ENCODE measurements at places on chromosomes 7 and 10. TPM values are rescaled to one million over a fixed set of nuclear protein-coding genes. Genes with fewer than 3 reads are reported as not detected.
A peak's percentile ranks its signal among the peaks of the same experiment; 100 is the strongest.

Gene GNAT3
- not detected for total RNA-seq

DNA sequence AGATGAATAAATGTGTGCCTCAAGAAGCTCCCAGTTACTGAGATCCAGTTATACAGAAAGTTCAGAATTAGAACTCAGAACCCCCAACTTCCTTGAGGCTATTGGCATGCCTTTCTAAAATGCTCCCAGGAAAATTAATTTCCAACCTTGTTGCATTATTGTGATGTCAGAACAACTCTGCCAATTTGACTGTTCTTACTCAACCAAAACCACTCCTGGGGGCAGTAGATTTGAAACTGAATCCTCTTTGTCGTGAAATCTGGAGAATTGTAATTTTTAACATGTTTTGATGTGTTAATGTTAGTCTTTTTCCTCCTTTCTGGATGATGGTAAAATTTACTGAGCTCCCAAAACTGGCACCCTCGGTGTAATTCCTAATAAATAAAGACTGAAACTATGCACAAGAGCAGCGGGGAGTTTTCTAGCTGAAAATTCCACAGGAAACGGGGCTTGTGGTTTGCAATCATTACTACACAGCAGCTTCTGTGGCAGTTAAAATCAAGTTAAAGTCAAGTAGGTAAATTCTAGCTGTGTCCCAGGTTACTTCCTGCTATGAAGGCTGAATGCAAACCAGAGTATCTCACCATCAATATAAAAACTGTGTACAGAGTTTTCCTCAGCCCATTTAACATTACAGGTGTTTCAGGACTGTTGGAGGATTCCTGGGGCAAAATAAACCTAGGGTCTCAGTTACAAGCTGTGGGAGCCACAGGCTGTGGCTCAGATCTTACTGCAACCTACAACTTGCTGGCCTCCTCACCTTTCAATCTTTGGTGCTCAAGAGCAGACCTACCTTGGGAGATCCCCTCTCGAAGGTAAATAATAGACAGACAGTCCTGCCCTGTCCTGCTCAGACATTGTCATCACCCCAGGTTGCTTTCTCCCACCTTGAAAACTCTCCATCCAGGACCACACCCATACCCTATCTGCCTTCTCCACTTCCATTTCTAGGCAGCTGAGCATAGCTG is 156.3 kb upstream of the KMT2E start:
- no peaks in the 10 kb centered on the region for H3K4me1 ChIP-seq
- H3K27me3 ChIP-seq: peaks cover 26% of the 10 kb centered on the region
- DNase-seq: no peak
- H3K27ac ChIP-seq: no peak overlapping the region

GRCh38 chr10:105611244-105611798 is 970.2 kb downstream of the SORCS3 start:
- DNase-seq: no peak
- no peaks in the 10 kb centered on the region for H3K27me3 ChIP-seq

- H3K4me3 ChIP-seq: no peak overlapping the region
- no peaks in the 10 kb centered on the region for H3K36me3 ChIP-seq
- peaks cover 2% of the 10 kb centered on the region for H3K4me1 ChIP-seq
- peak; percentile 15 for DNase-seq
Measured at GRCh38 chr7:12729112-12729511, 41.7 kb downstream of the ARL4A start.

DNA sequence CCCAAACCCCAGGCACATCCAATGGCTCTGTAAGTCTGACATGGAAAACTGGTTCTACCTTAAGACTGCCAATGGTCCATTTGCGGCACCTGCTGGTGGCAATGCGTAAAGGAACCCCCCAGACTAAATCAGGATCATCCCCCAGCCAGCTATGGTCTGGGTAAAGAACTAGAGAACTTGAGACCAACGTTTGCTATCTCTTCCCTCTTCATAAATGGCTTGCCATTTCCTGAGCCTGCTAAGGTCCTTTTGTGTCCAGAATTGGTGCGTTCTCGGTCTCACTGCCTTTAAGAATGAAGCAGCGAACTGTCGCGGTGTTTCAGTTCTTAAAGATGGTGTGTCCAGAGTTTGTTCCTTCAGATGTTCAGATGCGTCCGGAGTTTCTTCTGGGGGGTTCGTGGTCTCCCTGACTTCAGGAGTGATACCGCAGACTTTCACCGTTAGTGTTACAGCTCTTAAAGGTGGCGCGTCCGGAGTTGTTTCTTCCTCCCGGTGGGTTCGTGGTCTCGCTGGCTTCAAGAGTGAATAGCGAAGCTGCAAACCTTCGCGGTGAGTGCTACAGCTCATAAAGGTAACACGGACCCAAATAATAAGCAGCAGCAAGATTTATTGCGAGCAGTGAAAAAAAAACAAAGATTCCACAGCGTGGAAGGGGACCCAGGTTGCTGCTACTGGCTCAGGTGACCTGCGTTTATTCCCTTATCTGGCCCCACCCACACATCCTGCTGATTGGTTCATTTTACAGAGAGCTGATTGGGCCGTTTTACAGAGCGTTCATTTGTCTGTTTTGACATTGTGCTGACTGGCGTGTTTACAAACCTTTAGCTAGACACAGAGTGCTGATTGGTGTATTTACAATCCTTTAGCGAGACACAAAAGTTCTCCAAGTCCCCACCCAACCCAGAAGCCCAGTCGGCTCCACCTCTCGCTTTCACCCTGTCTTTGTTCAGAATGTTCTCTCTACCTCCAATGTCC is 95.4 kb downstream of the ELMO1 start:
- no peaks in the 10 kb centered on the region for H3K27me3 ChIP-seq
- H3K27ac ChIP-seq: no peak overlapping the region
- DNase-seq: no peak
- no peaks in the 10 kb centered on the region for H3K4me1 ChIP-seq
- no peaks in the 10 kb centered on the region for H3K36me3 ChIP-seq

- H3K27ac ChIP-seq: peak overlapping the region; percentile 78
- peaks cover 8% of the 10 kb centered on the region for H3K4me1 ChIP-seq
- H3K36me3 ChIP-seq: peaks cover 5% of the 10 kb centered on the region
- H3K27me3 ChIP-seq: no peaks in the 10 kb centered on the region
- peak overlapping the region; percentile 7 for H3K4me3 ChIP-seq
Measured at GRCh38 chr7:116511552-116512519, 12.3 kb downstream of the CAV2 start.

DNA sequence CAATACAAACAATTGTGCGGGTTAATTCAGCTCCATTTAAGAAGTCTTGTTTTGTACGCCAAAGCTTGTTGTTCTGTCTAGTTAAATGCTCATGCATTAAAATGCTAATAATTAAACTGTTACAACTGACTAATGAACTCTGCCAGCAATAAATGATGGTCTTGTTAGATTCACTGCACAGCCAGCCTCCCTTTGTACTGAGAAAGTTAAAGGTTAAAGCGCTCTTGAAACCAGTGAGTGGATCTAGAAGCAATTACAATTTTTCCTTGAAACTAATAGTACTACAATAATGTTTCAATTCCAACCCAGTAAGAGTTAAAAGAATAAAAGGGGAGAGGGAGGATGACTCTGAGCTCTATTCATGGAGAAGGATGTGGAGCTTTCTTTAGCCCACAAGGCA is 233.0 kb downstream of the EMX2 start:
- H3K27ac ChIP-seq: no peak overlapping the region
- no peaks in the 10 kb centered on the region for H3K27me3 ChIP-seq
- no peak overlapping the region for H3K4me3 ChIP-seq
- no peaks in the 10 kb centered on the region for H3K4me1 ChIP-seq

Gene OPN1SW
- total RNA-seq: not detected

DNA sequence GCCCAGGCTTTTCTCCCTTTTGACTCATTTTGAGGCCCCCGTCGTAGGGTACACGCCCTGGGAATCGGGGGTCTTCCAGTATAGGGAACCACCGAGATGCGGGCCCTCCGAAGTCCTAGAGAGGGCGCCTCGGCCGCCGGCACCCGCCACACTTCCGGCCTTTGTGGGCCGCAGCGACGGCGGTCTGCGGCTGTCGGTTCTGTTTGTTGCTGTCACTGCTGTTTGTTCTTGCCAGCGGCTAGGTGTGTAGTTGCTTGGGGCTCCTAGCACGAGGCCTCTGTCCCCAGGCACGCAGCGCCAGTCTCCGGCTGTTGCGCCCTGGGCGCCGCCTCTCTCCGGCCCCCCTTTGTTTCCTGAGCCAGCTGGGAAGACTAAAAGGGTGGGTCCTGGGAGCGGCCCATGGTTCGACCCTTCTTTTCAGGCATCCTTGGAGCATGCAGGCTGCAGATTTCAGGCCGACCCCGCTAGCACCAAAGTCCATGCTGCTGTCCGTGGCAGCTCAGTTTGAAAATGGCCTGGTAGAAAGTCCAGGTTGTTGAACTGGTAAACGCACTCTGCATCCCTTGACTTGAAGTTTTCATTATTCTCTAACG is 17.8 kb upstream of the ZKSCAN1 start:
- peaks cover 1% of the 10 kb centered on the region for H3K4me1 ChIP-seq
- DNase-seq: no peak
- no peaks in the 10 kb centered on the region for H3K36me3 ChIP-seq
- peak overlapping the region; percentile 39 for H3K4me3 ChIP-seq

Gene GRID1
- total RNA-seq: not detected

Gene RELN
- total RNA-seq: 19.4 TPM

Gene PRR15
- not detected for total RNA-seq

GRCh38 chr7:90654718-90655427 is 58.8 kb downstream of the CDK14 start:
- no peak overlapping the region for H3K4me3 ChIP-seq
- H3K27ac ChIP-seq: no peak overlapping the region
- H3K4me1 ChIP-seq: peaks cover 3% of the 10 kb centered on the region
- no peaks in the 10 kb centered on the region for H3K27me3 ChIP-seq

GRCh38 chr7:20799566-20800366 is 13.1 kb upstream of the SP8 start:
- peaks cover 33% of the 10 kb centered on the region for H3K27me3 ChIP-seq
- H3K4me1 ChIP-seq: peaks cover 4% of the 10 kb centered on the region
- no peak overlapping the region for H3K4me3 ChIP-seq
- H3K36me3 ChIP-seq: no peaks in the 10 kb centered on the region
- no peak for DNase-seq

DNA sequence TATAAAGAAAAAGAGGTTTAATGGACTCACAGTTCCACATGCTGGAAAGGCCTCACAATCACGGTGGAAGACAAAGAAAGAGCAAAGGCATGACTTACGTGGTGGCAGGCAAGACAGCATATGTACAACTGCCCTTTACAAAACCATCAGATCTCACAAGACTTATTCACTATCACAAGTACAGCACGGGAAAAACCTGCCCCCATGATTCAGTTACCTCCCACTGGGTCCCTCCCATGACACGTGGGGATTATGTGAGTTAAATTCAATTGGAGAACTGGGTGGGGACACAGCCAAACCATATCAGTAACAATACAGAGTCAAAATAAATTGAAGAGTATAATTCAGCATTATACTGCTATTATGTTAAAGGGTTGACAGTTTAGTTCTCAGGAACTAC is 37.8 kb downstream of the RNLS start:
- no peak overlapping the region for H3K27ac ChIP-seq
- H3K4me3 ChIP-seq: no peak overlapping the region
- no peaks in the 10 kb centered on the region for H3K27me3 ChIP-seq
- DNase-seq: no peak
- H3K4me1 ChIP-seq: no peaks in the 10 kb centered on the region

DNA sequence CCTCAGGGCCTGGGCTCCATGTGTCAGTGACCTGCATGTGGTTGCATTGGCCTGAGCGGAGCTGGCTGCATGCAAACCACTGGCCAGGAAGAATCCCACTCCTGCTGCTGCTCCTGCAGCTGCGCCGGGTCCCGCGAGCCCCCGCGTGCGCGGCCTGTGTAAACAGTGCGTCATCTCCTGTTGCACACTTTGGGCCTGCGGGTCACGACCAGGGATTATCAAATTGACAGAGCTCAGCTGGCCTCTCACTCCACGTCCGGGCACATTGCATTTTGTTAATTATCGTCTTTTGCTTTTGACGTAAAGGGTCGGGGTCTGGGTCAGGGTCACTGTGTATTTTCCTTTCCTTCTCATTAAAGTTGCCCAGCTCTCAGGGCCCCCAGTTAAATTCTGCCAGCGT is 132.6 kb downstream of the RGS10 start:
- H3K27ac ChIP-seq: peak overlapping the region; percentile 97
- DNase-seq: peak; percentile 97
- H3K27me3 ChIP-seq: no peaks in the 10 kb centered on the region
- H3K4me1 ChIP-seq: peaks cover 44% of the 10 kb centered on the region
- H3K36me3 ChIP-seq: peaks cover 32% of the 10 kb centered on the region
- no peak overlapping the region for H3K4me3 ChIP-seq

Gene LIPN
- total RNA-seq: not detected

DNA sequence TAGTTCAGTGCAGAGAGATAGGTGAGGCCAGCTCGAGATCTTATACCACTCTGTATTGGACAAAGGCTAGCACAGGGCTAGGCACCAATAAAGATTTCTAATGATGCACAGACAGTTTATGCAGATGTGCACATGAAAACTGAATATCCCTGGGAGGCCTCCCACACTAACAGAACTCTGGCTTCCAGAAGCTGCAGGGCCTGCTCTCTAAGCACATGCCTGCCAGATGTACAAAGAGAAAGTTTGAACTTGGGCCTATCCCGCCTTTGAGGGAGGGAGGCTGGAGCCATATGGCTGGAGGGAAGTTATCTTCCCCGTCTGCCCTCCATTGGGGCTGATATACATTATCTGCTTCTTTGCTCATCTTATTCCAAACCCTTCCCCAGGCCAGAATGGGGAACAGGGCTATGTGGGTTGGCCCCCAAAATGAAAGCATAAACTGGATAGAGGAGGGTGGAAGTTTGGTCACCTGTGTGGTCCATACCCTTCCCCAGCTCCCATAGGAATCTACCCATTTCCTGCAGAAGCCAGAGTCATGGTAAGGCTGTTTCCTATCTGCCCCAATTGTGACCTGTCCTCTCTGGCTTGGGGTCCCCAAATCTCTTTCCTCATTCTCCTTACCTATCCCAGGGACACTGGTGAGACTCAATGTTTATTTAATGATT is 3.8 kb downstream of the KAZALD1 start:
- H3K27me3 ChIP-seq: no peaks in the 10 kb centered on the region
- H3K36me3 ChIP-seq: no peaks in the 10 kb centered on the region
- DNase-seq: peak; percentile 68
- no peak overlapping the region for H3K4me3 ChIP-seq

DNA sequence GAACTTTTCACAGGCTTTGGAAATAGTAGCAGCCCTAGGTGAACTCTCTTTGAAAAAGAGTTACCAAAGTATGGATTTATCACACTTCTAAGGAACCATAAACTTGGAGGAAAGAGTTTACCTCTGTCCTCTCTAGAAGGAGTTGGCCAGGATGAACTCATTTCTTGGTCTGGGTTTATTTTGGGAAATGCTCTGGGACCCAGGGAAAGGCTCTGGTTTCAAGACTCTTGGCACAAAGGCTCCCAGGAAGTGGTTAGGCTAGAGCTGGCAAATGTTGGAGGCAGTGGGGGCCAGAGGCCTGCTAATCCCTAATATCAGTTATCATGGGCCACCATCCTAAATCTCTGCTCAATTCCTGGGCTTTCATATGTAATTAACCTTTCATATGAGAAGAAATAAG is 36.3 kb upstream of the CDK6 start:
- H3K4me3 ChIP-seq: no peak overlapping the region
- H3K36me3 ChIP-seq: no peaks in the 10 kb centered on the region
- H3K27ac ChIP-seq: no peak overlapping the region
- no peaks in the 10 kb centered on the region for H3K27me3 ChIP-seq

- DNase-seq: peak; percentile 17
- no peak overlapping the region for H3K4me3 ChIP-seq
- H3K27me3 ChIP-seq: no peaks in the 10 kb centered on the region
- no peaks in the 10 kb centered on the region for H3K4me1 ChIP-seq
- no peaks in the 10 kb centered on the region for H3K36me3 ChIP-seq
Measured at GRCh38 chr7:144437370-144438191, 34.1 kb upstream of the NOBOX start.

All from IMR-90 (cell line).